ENCODE measurements at places on chromosomes 13 and 19. TPM values are rescaled to one million over a fixed set of nuclear protein-coding genes. Genes with fewer than 3 reads are reported as not detected.

The MEIOSIN gene
- total RNA-seq = not detected

The PIAS4 gene
- 22.0 TPM for total RNA-seq

The NMRK2 gene
- not detected for total RNA-seq

The RNF17 gene
- not detected for total RNA-seq

The URAD gene
- total RNA-seq = not detected

The POSTN gene
- 12.7 TPM for total RNA-seq

The TNFAIP8L1 gene
- 11.0 TPM for total RNA-seq

The TMEM59L gene
- not detected for total RNA-seq

The ZNF8 gene
- total RNA-seq = 5.2 TPM

The MYPOP gene
- 3.6 TPM for total RNA-seq

The LPAR6 gene
- total RNA-seq = 4.7 TPM

The CPB2 gene
- total RNA-seq = not detected

The RNASEH2B gene
- total RNA-seq = 37.2 TPM

The ZNF304 gene
- total RNA-seq = 9.6 TPM

The LHB gene
- 0.44 TPM for total RNA-seq

The ZNF835 gene
- not detected for total RNA-seq

The EID2B gene
- 1.7 TPM for total RNA-seq

The C19orf44 gene
- total RNA-seq = 3.8 TPM

The PSG7 gene
- total RNA-seq = not detected

The ZNF626 gene
- total RNA-seq = 6.9 TPM

The LIM2 gene
- total RNA-seq = not detected

The JAK3 gene
- total RNA-seq = 0.68 TPM

The ZNF471 gene
- total RNA-seq = 1.4 TPM

The SHISA2 gene
- 1.9 TPM for total RNA-seq

The CUL4A gene
- total RNA-seq = 66.5 TPM

The CD33 gene
- total RNA-seq = not detected

The GAS6 gene
- 230 TPM for total RNA-seq

The WDR87 gene
- total RNA-seq = not detected

The PABPC3 gene
- 0.14 TPM for total RNA-seq

The VSTM2B gene
- total RNA-seq = not detected

The TNFSF9 gene
- 27.9 TPM for total RNA-seq

The ERICH6B gene
- total RNA-seq = not detected

The PRTN3 gene
- not detected for total RNA-seq

The CYP2B6 gene
- total RNA-seq = not detected

The CCDC122 gene
- 9.2 TPM for total RNA-seq

The EMP3 gene
- total RNA-seq = 191 TPM

The ODAD3 gene
- 0.51 TPM for total RNA-seq
